NCI-H1092 (cell line): ENCODE measurements at places on chromosomes 2 and 18.

GRCh38 chr2:143686585-143687164 is 557.5 kb downstream of the ARHGAP15 start:
- no peak for DNase-seq

GRCh38 chr2:135637456-135638087 is 104.1 kb upstream of the UBXN4 start:
- no peak for DNase-seq

DNA sequence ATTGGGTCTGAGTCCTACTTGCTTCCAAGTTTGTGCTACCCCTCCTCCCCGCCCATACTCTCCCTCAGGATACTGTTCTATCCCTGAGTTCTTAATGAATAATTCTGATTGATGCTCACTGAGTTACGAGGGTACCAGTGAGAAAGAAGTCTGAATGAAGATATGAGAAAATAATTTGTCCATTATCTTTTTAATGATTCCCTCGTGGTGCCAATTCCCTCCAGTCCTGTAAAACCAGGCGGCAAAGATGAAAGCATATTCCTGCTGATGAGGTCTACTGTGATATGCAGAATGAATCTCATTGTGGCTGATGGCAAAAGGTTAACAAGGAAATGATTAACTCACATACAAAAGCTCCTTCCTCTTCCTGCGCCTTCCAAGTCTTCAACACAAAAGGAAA is 650.2 kb upstream of the SLC39A10 start:
- no peak for DNase-seq

DNA sequence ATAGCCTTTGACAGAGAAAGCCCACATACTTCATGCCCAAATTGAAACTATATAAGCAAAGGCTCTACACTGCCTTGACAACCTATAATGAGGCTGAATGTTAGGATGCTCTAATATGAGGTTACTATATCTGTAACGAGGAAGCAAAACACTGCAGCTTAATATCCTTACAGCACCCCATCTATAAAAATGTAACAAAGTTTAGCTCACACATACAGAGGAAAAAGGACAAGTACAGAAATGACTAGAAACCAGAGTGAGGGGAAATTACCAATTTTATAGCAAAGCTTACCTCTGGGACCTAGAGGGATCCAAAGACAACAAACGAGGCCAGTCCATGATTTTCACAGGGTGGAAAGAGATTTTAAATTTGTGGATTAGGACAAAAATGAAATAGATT is 138.5 kb downstream of the COL4A4 start:
- no peak for DNase-seq

DNA sequence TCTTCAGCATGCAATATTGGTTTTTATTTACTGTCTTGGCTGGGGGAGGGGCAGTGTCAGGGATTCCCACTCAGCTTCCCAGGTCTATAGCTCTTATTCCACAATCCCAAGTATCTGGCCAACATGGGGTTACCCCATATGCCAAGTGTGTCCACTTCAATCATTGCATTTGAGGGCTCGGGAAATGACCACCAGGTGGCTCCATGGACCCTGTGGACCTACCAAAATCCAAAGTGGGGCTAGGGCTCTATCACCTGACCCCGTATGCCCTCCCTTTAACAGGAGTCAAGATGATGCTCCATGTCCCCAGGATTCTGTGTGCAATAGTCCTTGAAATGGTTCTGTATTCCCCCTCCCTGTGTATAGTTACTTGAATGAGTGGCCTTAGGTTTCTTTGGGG is 12.1 kb upstream of the TRAF3IP1 start:
- DNase-seq = no peak

DNA sequence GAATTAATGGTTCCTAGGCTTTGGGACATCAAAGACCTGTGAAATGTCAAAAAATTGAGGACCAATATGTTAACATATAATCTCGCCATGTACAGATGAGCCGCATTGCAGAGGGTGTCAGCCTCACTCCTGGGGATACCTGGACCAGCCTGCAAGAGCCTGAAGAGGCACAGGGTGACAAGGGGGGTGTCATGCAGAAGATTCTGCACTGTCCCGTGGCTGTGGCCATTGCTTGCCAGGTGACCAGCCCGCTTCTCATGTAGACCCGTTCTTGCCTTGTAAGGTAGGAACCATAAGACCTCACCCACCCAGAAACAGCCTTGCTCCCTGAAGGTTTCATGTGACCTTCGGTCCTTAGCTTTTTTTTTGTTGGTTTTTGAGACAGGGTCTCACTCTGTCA is 37.5 kb downstream of the TMEM37 start:
- DNase-seq = no peak

GRCh38 chr2:200408428-200409316 is 101.2 kb downstream of the KCTD18 start:
- DNase-seq = peak; percentile 15

DNA sequence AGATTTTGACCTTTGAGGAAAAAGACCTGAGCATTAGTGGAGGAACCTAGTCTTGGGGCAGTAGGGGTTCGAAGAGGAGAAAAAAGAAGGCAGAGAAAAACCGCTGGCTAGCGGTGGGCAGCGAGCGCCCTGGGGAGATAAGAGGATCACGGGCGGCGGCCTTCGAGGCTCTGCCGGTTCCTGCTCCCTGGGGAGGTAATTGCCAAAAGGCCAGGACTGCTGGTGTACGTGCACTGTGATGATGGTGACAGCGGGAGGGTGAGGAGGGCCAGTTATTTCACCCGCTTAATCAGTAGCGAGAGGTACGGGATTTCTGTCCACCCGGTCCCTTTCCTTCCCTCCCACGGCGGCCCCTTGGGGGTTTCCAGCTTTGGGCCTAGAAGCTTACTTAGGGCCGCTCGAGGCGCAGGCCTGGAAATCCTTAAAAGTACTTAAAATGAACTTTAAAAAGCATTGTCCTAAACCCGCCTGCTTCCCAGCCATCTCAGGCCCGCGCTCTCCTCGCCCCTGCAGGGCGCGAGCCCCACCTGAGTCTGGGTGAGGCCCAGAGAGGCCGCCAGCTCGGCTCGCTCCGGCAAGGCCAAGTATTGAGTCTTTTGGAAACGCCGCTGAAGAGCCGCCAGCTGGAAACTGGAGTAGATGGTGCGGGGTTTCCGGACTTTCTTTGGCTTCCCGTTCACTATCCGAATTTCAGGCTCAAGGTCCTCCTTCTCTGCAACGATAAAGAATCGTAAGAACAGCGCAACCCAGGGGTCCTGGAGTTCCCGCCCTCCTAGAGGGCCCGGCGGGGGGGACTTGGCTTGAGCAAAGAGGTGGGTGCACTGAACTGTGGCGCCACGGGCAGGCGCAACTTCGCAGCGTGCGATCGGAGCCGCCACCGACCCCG is 1.5 kb downstream of the DLX2 start:
- no peak for DNase-seq

GRCh38 chr2:26769089-26769761 is 5.1 kb downstream of the SLC35F6 start:
- no peak for DNase-seq

DNA sequence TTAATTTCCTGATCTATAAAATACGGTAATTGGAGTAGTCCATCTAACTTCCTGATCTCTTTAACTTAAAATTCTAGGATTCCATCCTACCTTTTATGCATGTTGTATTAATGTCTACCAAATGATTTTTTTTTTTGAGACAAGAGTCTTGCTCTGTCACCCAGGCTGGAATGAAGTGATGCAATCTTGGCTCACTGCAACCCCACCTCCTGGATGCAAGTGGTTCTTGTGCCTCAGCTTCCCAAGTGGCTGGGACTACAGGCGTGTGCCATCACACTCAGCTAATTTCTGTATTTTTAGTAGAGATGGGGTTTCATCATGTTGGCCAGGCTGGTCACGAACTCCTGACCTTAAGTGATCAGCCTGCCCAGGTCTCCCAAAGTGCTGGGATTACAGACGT is 47.8 kb downstream of the CFAP36 start:
- no peak for DNase-seq

- DNase-seq = no peak
Observed at GRCh38 chr2:232541961-232542714, 2.6 kb downstream of the CHRNG start.

GRCh38 chr2:177682836-177683660 is 290.5 kb downstream of the AGPS start:
- no peak for DNase-seq

- DNase-seq = no peak
Observed at GRCh38 chr2:175457895-175458448, 276.5 kb upstream of the ATP5MC3 start.

DNA sequence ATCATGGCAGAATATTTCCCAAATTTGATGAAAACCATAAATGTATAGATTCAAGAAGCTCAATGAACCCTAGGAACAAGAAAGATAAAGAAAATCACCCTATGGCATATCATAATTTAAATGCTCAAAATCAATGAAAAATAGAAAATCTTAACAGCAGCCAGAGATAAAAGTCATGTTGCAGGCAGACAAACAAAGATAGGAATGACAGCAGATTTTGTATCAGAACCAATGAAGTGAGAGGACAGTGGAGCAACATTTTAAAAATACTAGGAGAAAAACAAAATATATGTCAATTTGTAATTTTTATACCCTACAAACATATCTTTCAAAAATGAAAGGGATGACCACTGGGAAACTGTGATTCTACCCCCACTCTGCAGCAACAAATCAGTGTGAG is 203.3 kb downstream of the PIEZO2 start:
- no peak for DNase-seq

DNA sequence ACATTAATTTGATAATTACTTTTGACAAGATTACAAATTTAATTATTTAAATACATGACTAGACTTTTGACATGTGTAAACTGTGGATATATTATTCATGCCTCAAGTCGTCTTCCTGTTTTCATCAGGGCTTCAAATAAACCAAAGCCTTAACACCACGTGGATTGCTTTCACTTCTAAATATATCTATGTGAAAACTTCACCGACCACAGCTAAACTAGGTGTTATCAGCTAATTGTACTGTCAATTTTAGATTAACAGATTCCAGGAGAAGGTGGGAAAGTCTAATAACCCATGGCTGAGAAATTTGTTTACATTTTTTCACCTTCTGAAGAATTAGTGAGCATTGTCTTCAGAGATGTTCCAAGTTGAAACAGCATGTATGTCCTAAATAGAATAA is 494.7 kb upstream of the FAM98A start:
- DNase-seq = no peak

DNA sequence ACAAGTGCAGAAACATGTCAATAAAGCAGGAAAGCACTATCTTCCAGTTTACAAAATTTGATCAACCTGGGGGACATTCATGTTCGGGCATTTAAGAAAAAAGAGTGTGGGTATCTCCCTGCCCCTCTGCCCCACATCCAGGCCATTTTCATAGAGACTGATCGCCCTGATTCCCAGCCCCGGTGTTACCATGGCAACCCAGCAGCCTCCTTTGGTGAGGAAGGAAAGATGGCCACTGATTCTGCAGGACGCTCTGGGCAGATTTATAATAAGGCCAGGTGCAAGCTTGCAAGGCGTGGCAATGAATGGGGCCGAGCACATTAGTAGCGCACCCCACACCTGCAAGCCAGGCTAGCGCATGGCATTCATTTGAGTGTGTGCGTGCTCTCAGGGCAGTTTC is 36.7 kb upstream of the ARL4C start:
- no peak for DNase-seq

- DNase-seq = no peak
Observed at GRCh38 chr2:145091967-145092366, 572.0 kb upstream of the ZEB2 start.

DNA sequence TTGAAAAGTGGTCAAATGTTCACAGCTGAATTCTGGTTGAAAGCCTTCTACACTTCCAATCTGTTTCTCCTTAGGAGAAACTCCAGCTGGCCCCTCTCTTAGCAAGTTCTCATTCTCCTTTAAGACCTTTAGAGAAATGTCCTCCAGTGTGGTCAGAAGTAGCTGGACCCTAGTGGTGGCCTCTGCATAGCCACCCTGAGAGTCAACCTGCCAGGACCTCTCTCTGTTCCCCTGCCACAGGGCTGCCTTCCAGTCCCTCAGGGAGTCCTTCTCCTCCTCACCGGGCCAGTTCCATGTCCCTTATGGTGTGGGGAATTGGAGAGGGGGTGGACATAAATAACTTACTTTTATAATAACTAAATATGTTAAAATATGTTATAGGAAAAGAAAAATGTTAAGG is 200.9 kb upstream of the PKDCC start:
- DNase-seq = no peak

GRCh38 chr2:44244135-44244871 is 31.0 kb upstream of the SLC3A1 start:
- DNase-seq = peak; percentile 82

DNA sequence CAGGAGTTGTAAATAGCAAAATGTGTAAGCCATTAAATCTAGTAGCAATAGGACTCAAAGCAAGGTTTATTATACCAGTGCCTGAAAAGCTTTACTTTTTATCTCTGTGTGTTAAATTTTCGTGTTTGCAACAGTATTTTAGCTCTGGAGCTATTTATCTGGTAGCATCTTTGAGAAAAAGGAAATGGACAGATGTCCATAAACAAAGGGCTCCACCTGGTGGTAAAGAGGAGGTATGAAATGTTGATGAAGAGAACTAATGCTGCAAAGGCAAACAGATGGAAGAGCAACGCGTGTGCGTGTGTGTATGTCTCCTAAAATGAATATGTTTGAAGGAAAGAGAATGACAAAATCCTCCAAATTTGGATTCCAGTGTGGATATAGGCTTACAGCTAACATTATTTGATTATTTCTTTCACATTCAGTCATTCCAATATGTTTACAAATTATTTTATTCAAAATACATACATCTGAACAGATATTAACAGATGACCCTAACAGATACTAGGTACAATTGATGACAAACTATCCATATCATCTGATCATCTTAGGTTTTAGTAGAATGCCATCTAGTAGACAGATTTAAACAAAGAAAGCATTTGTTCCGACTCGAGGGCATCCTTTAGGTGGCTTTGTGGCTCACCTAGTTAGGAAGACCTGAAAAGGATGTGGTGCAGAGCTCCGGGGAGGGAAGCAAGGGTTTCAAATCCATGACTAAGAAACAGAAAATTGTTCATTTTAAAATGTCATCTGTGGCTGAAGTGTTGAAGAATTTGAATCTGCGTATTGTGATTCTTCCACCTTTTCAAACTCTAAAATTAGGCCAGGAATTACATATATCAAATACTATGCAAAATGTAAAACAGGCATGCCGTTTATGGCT is 383.3 kb downstream of the MTX2 start:
- DNase-seq = peak; percentile 46

GRCh38 chr2:231425811-231426703 is 30.5 kb downstream of the B3GNT7 start:
- no peak for DNase-seq
